NCI-H226 (cell line): ENCODE measurements at places on chromosomes 3 and 15.

DNA sequence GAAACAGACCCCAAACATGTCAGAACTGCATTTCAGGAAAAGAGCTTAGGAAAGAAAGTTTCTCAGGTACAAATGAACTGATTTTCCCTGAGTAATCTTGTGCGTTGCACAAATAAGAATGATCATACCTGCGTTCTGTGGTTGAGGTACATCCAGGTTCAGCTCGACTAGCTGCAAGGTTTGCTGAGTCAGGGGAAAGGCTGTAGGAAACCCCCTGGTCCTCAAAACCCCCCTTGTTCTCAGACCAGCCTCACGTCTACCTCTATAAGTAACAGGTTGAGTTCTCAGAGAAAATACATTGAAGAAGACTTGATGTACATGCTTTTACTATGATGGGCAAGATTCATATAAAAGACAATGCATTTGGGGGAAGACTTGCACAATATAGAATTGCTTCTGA, 137.7 kb upstream of the ICE2 start:
- no peak for DNase-seq

GRCh38 chr15:96273317-96274086, 57.0 kb upstream of the NR2F2 start:
- DNase-seq, result peak; percentile 100

- no peak for DNase-seq
These were observed 101.5 kb upstream of the ASB14 start for GRCh38 chr3:57393977-57394376.

DNA sequence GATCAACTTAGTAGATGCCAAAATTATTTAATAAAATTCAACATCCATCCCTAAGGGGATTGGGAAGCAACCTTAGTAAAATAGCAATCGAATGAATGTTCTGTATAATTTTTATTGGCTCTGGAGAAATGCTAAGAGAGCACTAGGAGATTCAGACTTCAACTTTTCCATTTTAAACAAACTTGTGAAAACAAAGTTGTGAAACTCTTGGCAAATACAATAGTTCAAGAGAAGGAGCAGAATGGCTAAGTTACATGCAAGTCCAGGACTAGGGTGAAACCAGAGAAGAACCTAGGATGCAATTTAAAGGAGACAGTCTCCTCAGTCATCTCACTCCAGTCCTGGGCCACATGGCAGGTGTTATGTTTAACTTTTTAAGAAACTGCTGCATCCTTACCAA, 16.7 kb upstream of the ZNF280D start:
- DNase-seq, result no peak

DNA sequence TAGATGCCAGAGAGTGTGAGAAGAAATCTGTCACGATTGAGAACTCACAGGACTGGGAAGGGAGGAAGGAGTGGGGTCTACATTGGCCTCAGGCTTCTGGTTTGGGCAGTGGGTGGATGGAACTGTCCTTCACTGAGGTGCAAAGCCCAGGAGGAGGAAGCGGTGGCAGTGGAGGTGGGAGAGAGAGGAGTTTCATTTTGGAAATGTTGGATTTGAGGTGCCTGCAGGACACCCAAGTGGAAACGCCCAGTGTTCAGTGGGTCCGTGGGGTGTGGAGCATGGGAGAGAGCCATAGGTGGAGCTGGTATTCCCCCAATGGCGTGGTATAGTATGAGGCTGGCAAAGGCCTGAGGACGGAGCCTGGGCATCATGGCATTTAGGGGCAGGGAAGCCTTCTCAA, 9.3 kb upstream of the EPHB3 start:
- DNase-seq, result no peak
